ENCODE measurements at places on chromosomes 12 and 14.

GRCh38 chr12:79266343-79267144 lies 402.0 kb downstream of the SYT1 start:
- no peak for DNase-seq

GRCh38 chr12:104709692-104710435 lies 248.2 kb downstream of the SLC41A2 start:
- DNase-seq: peak; percentile 24

DNA sequence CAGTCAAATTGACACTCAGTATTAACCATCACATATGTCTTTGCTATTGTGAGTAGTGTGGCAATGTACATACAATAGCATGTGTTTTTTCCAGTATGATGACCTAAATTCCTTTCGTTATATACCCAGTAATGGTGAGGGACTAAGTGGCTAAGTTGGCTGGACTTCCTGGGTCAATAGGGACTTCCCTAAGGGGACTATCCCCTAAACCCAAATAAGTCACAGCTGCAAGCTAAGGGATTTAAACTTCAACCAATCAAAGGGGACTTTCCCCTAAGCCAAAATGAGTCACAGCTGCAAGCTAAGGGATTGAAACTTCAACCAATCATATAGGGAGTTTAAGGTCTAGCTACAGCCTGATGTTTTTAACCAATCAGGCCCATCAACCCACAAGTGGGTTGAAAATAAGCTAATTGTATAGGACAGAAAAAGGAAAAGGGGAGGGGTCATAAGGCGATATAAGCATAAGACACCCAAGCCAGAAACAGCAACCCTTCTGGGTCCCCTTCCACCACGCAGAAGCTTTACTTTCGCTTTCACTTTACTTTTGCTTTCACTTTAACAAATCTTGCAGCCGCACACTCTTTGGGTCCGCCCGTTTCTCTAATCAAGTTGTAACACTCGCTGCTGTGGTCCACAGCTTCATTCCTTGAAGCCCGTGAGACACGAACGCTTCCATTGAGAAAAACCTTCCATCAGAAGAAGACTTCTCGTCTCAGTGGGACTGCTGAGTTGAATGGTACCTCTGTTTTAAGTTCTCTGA lies 404.4 kb downstream of the FLRT2 start:
- no peak for DNase-seq

DNA sequence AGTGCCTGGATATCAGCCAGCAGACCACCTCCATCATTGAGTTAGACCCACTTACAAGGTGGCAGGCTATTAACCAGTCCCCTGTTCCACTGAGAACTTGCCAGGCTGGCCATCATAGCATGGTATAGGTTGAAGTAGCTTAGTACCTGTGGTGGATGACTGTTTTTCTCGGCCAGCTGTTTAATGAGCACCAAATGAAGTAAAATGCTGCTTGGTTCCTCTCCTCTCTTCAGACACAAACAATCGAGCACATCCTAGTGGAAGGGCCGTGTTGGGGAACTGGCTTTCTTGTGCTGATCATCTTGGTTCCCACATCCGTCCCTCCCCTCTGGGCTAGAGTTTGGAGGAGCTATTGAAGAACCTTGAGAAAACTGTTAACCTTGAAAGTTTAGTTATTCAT lies 486.2 kb downstream of the RAD51B start:
- DNase-seq: no peak

GRCh38 chr14:71408362-71409030 lies 501.2 kb downstream of the PCNX1 start:
- no peak for DNase-seq

- DNase-seq: no peak
Observed at GRCh38 chr14:106455026-106455425, 928.6 kb downstream of the TMEM121 start.

DNA sequence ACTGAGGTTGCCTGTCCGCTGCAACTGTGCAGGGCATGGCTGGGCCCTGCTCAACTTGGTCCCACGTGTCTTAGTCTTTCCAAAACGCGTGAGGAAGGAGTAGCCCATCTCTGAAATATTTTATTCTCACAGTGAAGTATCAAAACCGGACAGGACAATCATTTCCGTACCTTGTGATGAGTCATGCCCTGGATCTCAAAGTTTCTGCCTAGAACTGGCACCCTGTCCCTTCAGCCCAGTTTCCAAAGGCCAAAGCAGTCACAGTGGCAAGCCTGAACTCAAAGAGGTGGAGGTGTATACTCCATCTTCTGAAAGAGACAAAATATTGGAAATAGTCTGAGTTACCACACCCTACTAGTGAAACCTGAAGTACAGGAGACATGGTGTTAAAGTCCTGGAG lies 28.5 kb upstream of the SRGAP1 start:
- DNase-seq: no peak

DNA sequence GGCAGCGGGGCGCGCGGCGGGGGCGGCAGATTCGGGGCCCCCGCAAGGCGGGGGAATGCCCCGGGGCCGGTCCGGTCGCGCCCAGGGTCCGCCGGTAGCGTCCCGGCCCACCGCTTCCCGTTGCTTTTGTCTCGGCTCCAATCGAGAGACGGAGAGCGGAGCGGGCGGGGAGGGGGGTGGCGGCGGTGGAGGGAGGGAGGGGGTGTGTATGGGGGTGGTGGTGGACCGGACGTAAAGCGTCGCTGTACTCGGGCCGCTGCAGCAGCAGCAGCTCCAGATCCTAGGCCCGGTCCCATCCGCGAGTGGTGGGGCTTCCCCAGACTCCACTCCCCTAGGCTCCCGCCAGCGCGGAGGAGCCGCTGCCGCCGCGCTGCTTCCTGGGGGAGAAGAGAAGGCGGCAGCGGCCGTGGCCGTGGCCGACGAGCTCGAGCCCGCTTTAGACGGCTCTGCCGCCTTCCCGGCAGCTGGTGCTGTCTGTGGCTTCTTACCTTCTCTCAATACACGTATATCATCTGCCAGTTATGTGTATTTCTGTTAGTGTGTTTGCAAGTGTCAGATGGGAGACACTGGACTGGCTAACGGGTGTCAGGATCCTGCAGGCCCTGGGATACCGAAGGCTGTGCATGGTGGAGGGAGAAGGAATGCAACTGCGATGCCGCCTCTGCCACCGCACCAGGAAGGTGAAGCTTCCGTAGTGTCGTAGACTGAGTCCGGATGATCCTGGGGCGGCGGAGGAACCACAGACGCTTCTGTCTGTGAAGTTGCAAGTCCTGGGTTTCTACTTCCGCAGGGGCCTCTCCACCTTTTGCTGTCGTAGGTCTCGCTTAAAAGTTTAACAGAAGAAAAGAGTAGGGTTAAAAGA lies 508 bp downstream of the CNOT2 start:
- peak; percentile 61 for DNase-seq

GRCh38 chr14:92688434-92689375 lies 59.7 kb downstream of the LGMN start:
- no peak for DNase-seq

DNA sequence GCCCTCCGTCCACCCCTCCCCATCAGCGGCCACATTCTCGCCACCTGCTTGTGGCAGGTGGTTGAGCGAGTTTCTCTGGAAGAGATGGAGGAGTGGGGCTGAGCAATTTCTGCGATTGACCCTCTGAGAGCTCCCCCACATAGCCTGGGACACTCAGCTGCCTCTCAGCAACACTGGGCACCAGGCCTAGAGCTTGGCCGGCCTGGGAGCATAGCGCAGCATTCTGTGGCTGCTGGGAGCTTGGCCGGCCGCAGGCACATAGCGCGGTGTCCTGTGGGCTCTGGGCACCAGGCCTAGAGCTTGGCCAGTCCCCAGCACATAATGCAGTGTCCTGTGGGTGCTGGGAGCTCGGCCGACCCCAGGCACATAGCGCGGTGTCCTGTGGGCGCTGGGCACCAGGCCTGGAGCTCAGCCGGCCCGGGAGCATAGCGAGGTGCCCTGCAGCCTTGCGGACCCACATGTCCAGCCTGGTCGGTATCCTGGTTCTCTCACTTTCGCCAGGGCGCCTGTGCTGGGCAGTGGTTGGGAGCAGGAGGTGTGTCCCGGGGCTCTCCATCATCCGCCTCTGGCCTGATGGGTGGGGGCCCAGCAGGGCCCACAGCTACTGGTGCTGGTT lies 43.8 kb downstream of the LRCOL1 start:
- DNase-seq: no peak

DNA sequence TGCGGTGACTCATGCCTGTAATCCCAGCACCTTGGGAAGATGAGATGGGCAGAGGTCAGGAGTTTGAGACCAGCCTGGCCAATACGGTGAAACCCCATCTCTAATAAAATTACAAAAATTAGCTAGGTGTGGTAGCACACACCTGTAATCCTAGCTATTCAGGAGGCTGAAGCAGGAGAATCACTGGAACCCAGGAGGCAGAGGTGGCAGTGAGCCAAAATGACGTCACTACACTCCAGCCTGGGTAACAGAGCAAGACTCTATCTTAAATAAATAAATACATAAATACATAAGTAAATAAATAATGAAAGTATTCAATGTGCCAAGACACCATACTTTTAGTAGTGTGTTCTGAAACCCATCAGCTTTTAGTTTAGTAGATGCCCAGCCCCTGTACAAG lies 308.1 kb upstream of the FLRT2 start:
- no peak for DNase-seq

GRCh38 chr12:27672643-27673042 lies 23.6 kb upstream of the REP15 start:
- peak; percentile 26 for DNase-seq

DNA sequence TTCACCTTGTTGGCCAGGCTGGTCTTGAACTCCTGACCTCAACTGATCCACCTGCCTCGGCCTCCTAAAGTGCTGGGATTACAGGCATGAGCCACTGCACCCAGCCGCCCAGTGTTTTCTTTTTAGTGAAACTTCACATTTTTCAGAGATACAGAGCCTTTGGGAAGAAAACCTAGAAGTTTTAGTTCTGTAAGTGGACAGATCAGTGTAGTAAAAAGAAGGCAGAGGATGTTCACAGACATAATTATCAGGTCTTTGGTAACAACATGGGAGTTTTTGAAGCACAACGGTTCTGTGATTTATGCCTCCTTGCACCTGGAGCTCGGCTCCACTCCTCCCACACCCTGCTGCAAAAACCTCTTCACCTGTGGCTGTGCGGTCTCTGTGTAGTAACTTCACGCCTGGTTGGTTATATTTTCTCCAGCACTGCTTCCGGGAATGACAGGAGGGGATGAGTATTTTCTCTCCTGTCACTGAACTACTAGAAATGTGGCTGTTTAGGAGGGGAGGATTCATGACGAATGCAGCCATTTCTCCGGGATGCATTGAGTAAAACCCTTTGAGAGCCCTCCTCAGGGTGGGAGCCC lies 67.0 kb downstream of the ARF6 start:
- DNase-seq: no peak

DNA sequence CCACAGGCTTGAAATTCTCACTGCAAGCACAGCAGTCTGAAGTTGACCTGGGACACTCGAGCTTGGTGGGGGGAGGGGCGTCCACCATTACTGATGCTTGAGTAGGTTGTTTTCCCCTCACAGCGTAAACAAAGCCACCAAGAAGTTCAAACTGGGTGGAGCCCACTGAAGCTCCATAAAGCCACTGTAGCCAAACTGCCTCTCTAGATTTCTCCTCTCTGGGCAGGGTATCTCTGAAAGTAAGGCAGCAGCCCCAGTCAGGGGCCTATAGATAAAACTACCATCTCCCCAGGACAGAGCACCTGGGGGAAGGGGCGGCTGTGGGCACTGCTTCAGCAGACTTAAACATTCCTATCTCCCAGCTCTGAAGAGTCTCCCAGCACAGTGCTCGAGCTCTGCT lies 31.7 kb upstream of the ST8SIA1 start:
- no peak for DNase-seq

All from fibroblast of gingiva (primary cell).